ENCODE measurements at places on chromosomes 12 and 14.
A peak's percentile ranks its signal among the peaks of the same experiment; 100 is the strongest.

GRCh38 chr12:130435331-130435730, 97.6 kb downstream of the PIWIL1 start:
- no peak for DNase-seq

DNA sequence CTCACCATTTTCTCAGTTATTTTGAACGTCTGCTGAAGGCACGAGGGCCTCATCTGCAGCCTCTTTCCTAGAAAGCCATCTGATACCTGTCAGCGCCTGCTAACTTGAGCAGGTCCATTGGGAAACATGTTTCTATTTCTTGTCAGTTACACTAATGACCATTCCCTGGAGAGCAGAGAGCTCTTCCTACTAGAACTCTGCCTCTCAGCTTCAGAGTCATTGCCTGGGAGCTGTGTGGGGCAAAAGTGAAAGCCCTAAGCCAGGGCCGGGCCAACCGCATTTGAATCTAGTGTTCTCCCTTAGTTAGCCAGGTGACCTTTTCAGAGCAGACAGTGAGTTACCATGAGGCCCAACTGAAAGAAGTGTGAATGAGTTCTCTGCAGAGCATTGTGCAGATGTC, 135.8 kb downstream of the EML1 start:
- no peak for DNase-seq

- no peak for DNase-seq
Observed at GRCh38 chr14:103716091-103716801, 636 bp downstream of the ZFYVE21 start.

DNA sequence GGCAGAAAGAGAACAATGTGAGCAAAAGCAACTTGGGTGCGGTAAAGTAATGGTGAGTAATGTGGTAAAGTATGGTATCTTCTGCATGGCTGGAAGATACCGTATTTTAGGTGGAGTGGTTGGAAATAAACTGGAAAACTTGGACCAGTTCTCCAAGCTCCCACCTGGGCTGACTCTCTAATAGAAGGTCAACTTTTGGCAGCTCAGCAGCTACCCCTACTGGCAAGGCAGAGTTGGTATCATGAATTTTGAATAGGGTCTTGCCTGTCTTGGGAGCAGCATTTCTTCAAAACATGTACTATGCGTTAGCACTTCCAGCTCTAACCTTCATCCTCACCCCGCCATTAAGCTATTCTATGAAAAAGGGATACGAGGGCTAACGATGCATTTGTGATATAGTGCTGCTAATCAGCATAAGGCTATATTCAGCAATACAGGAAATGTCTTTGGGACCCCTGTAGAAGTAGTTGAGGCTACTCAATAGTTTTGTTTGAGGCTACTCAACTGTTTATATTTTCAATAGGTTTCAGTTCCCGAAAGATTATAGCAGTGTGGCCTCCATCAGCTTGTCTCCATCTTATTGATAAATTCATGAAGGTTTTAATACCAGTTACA, 276.3 kb upstream of the FAR2 start:
- DNase-seq: peak; percentile 24

- peak; percentile 28 for DNase-seq
Observed at GRCh38 chr14:41609704-41610183, 3.1 kb downstream of the LRFN5 start.

GRCh38 chr14:105139212-105139825, 29.3 kb downstream of the JAG2 start:
- DNase-seq: no peak

- no peak for DNase-seq
Observed at GRCh38 chr14:64516969-64517368, 12.4 kb downstream of the ZBTB1 start.

DNA sequence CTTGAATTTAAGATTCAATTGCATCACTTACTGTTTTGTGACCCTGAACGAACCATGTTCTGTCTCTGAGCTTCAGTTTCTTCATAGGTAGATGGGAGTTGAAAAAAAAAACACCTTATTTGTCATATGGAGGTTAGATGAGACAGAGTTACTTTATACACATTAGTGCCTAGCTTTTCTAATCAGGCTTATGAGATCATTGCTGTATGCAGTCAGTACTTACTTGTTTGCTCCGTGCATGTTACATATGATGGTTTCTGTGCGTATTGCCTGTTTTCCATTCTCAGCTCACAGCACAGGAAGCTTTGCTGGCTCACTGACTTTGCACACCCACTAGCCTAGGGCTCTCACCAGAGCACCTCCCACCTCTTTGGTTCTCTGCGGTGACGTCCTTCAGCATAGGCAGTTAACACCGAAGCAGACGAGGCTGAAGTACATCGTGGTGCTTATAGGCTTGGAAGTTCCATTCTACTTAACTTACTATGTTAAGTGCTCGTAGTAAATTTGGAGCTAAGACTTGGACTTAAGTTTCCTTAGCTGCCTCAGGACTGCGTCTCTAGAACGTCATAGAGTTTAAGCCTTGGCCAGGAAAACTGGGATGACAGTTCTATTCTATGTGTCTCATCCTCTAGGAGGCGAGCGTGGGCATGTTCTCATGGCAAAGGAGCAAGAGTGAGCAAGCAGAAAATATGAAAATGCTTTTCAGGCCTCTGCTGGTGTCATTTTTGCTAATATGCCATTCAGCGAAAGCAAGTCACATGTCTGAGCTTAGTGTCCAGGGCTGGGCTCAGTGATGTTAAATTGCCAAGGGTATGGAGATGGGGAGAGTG, 57.3 kb downstream of the NRXN3 start:
- no peak for DNase-seq

DNA sequence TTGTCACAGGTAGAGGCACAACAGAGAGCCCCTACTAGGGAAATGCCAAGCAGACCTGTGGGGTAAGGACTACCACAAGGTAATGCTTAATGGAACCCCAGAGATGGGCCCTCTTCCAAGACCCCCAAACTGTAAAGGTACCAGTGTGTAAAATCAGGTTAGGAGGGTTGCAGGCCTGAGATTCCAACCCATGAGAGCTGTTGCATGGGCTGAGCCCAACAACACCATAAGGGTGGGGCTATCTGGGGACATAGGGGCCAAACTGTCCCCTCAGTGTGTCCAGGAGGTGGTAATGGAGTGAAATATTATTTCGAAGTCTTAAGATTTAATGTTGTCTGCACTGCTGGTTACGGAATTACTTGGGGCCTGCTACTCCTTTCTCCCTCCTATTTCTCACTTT, 620.2 kb downstream of the ETNK1 start:
- DNase-seq: no peak

DNA sequence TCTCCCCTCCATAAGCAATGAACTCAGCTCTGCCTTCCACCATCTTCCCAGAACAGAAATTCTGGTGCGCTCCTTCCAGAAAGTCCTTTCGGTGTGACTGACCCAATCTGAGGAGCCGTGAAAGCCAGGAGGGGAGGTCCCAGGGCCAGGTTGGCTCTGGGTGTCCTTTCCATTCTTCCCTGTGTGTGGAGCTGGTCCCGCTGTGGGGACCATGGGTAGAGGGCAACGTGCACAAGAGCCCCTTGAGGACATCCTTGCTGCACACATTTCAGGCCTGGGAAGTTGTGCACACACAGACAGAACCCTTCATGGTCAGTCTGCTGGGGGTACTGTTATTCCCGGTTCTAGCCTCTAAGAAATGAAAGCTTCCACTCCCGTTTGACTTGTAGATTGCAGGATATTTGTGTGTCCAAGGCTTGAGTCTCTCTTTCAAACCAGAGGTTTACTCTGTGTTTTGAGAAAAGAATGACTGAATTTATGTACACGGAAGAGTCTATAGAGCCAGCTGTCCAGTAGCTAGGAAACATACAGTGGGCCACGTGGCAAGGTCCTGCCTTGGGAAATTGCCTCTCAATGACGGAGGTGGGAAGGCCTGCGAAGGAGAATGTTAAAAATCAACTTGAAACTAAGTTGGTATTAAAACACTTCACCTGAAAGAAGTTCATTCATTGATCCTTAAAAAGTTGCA, 10.1 kb downstream of the NFKBIA start:
- no peak for DNase-seq

DNA sequence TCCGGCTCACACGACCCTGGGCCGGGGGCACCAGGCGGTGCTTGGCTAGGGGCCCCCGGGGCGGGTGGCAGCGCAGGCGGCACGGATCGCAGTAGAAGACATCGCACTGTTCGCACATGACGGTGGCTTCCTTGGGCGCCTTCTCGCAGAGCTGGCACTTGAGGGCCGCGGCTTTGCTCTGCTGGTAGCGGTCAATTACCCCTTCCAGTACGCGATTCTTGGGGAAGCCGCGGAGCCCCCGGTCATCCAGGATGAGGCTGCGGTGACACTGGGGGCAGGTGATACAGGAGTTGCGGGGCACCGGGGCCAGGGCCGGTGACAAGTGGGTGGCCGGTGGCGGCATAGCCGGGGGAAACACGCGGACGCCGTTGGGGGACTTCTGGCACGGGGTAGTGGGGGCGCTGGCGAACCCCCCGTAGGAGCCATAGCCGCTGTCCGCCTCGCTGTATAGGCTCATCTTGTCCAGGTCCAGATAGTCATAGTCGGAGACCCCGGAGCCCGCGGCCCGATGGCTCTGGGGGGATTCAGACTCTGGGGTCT, 553 bp downstream of the TRIM9 start:
- no peak for DNase-seq

GRCh38 chr12:121825041-121825523, 21.3 kb downstream of the SETD1B start:
- no peak for DNase-seq

DNA sequence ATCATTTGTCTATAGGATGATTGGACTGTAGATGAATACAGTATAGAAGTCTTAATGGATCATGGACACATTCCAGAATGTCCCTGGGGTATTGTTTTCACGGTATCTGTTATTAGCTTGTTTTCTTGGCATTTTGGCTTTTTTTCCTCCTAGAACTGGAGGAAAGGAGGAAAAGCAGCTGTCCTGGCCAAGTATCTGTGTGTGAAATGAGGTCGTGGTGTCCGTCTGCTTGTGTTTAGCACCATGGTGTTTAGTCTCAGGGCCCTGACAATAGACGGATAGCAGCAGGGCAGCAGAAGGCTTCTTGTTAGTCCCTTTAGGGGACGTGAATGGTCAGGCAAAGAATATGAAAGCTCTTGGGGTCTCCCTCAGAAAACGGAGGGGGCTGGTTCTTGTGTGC, 21.2 kb downstream of the FGF6 start:
- no peak for DNase-seq

- no peak for DNase-seq
Observed at GRCh38 chr12:14795028-14795448, 8.2 kb downstream of the WBP11 start.

- peak; percentile 46 for DNase-seq
Observed at GRCh38 chr14:77067632-77068516, 30.2 kb upstream of the CIPC start.

GRCh38 chr14:65377576-65377975, 35.0 kb upstream of the FUT8 start:
- no peak for DNase-seq

DNA sequence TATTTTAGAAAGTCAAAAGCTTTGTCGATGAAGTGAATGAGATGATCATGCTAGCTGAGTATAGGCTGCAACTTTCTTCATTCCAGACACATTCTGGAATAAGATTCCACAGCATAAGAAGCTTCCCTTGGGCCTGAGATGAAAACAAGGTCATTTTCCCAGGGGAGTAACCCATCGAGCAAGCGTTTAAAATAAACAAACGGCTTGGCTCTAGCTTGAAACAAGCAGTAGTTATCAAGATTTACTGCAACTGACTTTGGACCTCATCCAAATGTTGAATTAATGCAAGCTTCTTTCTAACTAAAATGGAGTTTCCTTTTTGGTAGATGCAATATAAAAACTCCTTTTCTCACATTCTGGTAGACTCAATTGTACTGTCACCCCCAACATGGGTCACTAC, 23.0 kb downstream of the KCNJ8 start:
- no peak for DNase-seq

- no peak for DNase-seq
Observed at GRCh38 chr12:125271892-125272291, 206.7 kb downstream of the AACS start.

Measured in amniotic stem cell (primary cell).